ENCODE measurements at places on chromosomes 12 and 14.

- no peaks in the 10 kb centered on the region for H3K36me3 ChIP-seq
- no peaks in the 10 kb centered on the region for H3K27me3 ChIP-seq
- no peaks in the 10 kb centered on the region for H3K4me1 ChIP-seq
- H3K27ac ChIP-seq = no peak overlapping the region
- DNase-seq = no peak
Observed at GRCh38 chr12:107541001-107541705, 144.4 kb upstream of the PWP1 start.

DNA sequence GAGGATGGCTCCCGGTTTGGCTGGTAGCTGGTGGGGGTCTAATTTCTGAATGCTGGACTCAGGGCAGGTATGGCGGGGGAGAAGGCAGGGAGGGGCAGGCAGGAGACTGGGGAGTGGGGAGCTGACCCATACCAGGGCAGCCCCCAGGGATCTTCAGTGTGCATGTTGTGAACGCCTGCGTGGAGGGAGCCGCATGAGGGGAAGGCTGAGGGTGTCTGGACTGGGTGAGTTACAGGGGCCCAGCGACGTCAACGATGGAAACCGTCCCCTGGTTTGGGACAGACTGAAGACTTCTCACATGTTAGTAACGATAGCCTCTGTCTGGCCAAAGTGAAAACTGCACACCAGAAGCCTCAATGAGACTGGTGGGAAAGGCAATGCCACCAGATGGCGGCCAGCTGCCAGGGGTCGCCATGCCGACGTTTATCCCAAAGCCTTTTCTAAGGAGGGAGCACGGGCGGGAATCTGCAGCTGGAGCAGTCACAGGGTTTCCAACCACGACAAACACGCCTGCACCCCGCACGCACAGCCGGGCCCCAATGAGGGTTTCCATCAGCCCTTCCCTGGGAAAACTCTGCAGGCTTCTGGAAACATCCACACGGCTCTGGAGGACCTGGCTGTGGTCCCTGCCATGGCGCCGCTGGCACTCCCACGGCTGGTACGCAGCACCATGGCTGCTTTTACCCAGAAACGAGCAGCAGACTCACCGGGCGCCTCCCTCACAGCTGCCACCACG is 14.0 kb downstream of the PGAM5 start:
- no peak overlapping the region for H3K27ac ChIP-seq
- DNase-seq = no peak
- peaks cover 64% of the 10 kb centered on the region for H3K36me3 ChIP-seq
- H3K4me3 ChIP-seq = no peak overlapping the region
- no peaks in the 10 kb centered on the region for H3K27me3 ChIP-seq

- no peak overlapping the region for H3K4me3 ChIP-seq
- no peaks in the 10 kb centered on the region for H3K36me3 ChIP-seq
- DNase-seq = no peak
- H3K4me1 ChIP-seq = no peaks in the 10 kb centered on the region
- no peaks in the 10 kb centered on the region for H3K27me3 ChIP-seq
Observed at GRCh38 chr12:27347779-27348178, 15.1 kb downstream of the BMAL2 start.

DNA sequence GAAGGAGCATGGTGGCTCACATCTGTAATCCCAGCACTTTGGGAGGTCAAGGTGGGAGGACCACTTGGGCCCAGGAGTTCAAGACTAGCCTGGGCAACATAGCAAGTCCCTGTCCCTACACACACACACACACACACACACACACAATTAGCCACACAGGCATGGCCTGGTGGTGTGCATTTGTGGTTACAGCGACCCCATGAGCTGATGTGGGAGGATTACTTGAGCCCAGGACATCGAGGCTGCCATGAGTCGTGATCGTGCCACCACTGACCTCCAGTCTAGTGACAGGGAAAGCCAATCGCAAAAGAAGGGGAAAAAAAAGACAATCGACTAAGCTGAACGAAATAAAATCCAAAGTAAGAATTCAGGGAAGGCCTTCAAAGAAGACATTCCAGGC is 67.9 kb downstream of the TBX3 start:
- no peaks in the 10 kb centered on the region for H3K4me1 ChIP-seq
- no peaks in the 10 kb centered on the region for H3K36me3 ChIP-seq
- H3K27ac ChIP-seq = no peak overlapping the region
- no peak for DNase-seq
- H3K4me3 ChIP-seq = no peak overlapping the region

DNA sequence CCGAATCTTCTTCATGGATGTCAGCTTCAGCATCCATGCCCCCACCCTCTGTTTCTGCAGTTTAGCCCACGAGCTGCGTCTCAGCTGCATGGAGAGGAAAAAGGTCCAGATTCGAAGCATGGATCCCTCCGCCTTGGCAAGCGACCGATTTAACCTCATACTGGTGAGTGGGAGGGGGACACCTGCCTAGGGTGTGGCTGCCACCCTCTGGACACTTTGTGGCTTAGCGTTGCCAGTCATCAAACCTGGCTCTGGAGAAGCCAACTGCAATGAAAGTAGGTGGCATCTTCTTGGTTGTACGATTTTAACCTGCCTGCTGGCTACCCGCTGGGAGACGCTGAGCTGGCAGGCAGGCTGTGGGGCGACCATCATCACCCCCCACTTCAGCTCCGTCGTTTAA is 16.7 kb downstream of the DCAF4 start:
- H3K4me1 ChIP-seq = no peaks in the 10 kb centered on the region
- DNase-seq = no peak
- H3K36me3 ChIP-seq = peaks cover 4% of the 10 kb centered on the region
- no peak overlapping the region for H3K27ac ChIP-seq

DNA sequence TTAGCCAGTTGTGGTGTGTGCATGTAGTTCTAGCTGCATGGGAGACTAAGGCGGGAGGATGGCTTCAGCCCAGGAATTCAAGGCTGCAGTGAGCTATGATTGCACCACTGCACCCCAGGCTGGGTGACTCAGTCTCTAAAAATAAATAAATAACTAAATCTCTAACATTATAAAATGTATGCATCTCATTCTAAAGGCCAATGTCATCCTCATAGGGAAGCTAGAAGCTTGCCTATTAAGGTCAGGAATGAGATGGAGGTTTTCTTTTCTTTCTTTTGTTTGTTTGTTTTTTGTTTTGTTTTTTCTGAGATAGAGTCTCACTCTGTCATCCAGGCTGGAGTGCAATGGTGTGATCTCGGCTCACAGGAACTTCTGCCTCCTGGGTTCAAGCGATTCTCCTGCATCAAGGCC is 48.8 kb upstream of the PAPLN start:
- no peaks in the 10 kb centered on the region for H3K36me3 ChIP-seq
- no peak for DNase-seq
- no peak overlapping the region for H3K27ac ChIP-seq
- no peak overlapping the region for H3K4me3 ChIP-seq

DNA sequence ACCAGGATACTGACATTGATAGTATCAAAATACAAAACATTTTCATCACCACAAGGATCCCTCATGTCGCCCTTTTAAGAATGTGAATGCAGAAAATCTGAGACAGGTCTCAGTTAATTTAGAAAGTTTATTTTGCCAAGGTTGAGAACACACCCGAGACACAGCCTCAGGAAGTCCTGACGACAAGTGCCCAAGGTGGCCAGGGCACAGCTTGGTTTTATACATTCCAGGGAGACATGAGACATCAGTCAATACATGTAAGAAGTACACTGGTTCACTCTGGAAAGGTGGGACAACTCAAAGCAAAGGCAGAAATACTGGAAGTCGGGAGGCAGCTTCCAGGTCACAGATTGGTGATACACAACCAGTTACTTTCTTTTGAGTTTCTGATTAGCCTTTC is 235.2 kb upstream of the KRR1 start:
- no peak overlapping the region for H3K4me3 ChIP-seq
- no peaks in the 10 kb centered on the region for H3K36me3 ChIP-seq
- no peak overlapping the region for H3K27ac ChIP-seq
- H3K4me1 ChIP-seq = peaks cover 5% of the 10 kb centered on the region
- DNase-seq = no peak

DNA sequence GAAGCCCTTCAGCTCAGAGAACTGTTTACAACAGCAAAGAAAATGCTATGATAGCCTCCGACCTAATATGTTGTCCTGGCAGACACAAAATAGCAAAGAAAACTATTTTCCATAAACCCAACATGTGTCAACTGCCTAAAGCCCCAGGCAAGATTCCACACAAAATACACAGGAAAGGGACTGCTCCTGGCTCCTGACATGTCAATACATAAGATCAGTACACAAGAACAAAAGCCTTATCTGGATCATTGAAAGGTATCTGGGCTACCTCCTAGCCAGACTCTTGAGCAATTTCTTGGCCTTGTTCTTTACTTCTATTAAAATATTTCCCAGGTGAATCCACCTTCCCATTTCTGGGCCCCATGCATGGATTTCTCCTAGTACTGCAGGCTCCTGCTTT is 242.3 kb upstream of the GRIP1 start:
- no peak overlapping the region for H3K4me3 ChIP-seq
- H3K27ac ChIP-seq = no peak overlapping the region
- no peak for DNase-seq

GRCh38 chr12:25017336-25017735 is 68.4 kb upstream of the BCAT1 start:
- no peaks in the 10 kb centered on the region for H3K27me3 ChIP-seq
- DNase-seq = no peak
- no peak overlapping the region for H3K4me3 ChIP-seq
- no peak overlapping the region for H3K27ac ChIP-seq
- no peaks in the 10 kb centered on the region for H3K36me3 ChIP-seq

DNA sequence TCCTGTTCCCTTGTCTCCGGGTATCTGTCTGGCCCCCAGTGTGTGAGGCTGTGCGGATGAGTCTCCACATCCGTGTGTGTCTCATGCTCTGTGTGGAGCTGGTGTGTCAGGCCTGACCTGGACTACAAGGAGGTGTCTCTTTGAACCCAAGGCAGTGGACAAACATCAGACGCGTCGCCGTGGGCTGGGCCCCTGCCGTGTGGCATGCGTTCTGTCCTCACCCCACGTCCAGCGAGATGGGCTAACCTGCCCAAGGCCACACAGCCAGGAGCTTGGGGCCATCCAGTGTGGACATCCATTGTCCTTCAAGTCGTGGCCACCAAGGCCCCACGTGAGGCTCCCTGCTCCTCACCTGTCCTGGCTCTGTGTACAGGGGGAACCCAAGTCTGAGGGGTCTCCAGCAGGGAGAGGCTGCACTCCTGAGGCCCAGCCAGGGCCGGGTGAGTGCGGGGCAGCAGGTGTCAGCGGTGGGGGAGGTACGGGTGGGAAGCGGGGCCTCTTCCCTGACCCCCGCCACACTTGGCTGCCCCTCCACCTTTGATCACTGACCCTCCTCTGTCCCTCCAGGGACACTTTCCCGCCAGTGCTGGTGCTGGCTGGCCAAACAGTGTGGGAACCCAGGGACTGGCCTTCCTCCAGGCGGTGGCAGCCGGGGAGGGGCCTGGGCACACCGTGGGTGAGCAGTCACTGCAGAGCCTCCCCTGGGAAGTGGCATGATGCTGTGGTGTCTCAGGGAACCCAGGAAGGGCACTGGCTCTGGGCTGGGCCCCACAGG is 48.5 kb downstream of the CYP46A1 start:
- H3K27ac ChIP-seq = peak overlapping the region; percentile 14
- no peak overlapping the region for H3K4me3 ChIP-seq
- peak; percentile 62 for DNase-seq
- no peaks in the 10 kb centered on the region for H3K36me3 ChIP-seq
- H3K4me1 ChIP-seq = peaks cover 36% of the 10 kb centered on the region

DNA sequence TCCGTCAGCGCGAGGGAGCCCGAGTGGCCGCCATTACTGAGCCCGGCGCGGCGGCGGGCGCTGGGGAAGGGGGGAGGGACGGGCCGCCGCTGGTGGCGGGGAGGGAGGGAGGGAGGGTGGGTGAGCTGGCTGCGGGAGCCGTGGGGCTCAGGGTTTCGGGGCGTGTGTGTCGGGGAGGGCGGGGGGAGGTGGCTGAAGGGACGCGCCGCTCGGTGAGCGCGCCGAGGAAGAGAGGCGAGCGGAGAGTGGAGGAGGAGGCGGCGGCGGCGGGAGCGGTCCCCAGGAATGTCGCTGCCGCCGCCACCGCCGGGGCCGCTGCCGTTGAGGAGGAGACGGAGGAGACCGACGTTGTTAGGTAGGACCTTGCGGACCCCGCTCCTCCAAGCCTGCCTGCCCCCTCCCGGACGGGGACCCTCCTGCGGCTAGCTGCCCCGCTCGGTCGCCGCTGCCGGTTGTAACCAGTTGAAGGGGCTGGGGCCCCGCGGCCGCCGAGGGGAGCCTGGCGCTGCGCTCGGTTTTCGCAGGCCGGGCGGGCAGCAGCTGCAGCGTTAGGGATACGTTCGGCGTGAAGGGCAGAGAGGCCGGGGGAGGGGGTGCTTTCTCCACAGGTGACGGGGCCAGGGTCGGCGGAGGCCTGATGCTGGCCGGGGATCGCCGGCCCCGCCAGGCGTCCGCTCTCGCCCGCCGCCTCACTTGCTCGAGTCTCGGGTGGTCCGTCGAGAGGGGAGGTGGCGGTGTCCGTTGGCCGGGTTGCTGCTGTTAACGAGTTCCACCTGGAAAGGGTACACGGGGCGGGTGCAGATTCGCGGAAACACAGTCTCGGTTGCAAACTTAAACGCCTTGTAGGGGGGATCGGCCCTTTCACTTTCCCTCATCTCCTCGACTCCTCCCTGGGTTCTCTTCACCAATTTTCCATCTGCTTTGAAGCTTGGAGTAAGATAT is at the start of gene ARHGAP5:
Gene ARHGAP5, plus strand, starts transcription at position 224 of the 942 bp plus-strand sequence. CDS start 13,366 bp downstream, outside the sequence.
- peak within 1 kb of the TSS; percentile 90 for H3K4me3 ChIP-seq
- H3K36me3 ChIP-seq = no peaks in the 10 kb centered on the region
- peak; percentile 82 for DNase-seq
- H3K27me3 ChIP-seq = no peaks in the 10 kb centered on the region

GRCh38 chr12:117044790-117045159 is 54.4 kb downstream of the TESC start:
- no peak for DNase-seq
- no peaks in the 10 kb centered on the region for H3K27me3 ChIP-seq
- no peaks in the 10 kb centered on the region for H3K36me3 ChIP-seq
- no peaks in the 10 kb centered on the region for H3K4me1 ChIP-seq
- H3K4me3 ChIP-seq = no peak overlapping the region

- H3K27ac ChIP-seq = no peak overlapping the region
- H3K27me3 ChIP-seq = no peaks in the 10 kb centered on the region
- no peak for DNase-seq
- H3K36me3 ChIP-seq = no peaks in the 10 kb centered on the region
- no peak overlapping the region for H3K4me3 ChIP-seq
Observed at GRCh38 chr14:79354336-79354735, 857.0 kb downstream of the DIO2 start.

DNA sequence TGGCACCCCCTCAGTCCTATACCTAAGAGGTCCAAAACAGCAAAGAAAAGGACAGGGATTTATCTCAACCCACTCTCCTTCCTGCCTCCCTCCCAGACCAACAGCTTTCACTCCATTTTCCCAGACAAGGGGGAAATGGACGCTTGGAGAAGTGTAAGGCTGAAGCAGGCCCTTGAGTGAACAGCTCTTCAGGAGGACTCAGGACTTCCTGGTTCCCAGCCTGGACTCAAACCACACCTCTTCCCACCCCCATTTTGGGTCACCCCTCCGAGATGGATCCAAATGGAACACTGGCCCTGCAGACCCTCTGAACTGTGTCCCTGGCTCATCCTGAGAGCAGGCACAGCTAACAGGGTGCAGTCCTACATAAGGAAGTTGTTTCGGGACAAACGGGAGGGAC is 2.7 kb downstream of the KMT2D start:
- H3K4me3 ChIP-seq = peak overlapping the region; percentile 95
- H3K36me3 ChIP-seq = peaks cover 24% of the 10 kb centered on the region
- peak overlapping the region; percentile 94 for H3K27ac ChIP-seq

- H3K27ac ChIP-seq = no peak overlapping the region
- DNase-seq = no peak
- no peaks in the 10 kb centered on the region for H3K27me3 ChIP-seq
- H3K36me3 ChIP-seq = no peaks in the 10 kb centered on the region
- H3K4me1 ChIP-seq = no peaks in the 10 kb centered on the region
Observed at GRCh38 chr12:68919581-68920239, 13.3 kb downstream of the CPM start.
